Activated naive CD4-positive, alpha-beta T cell (primary cell): ENCODE measurements at places on chromosomes 2 and 18.

GRCh38 chr2:241048149-241048948 is 49.9 kb downstream of the SNED1 start:
- no peak for DNase-seq

DNA sequence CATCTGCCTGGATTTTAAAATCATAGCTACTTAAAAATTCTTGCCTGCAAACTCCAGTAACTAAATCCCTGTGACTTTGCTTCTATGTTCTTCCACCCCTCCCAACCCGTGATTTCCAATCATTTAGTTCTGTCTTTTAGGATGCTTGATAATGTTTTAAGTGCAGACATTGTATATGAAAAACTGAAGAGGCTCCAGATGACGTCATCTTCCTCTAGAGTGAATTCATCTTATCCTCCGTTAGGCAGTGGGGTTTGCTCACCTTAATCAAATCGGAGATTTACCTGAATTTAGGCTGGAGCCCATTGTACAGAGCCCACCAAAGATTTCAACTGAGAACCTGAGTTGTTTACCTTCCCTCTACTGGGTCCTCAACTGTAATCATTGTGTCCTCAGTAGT is 10.9 kb downstream of the FBXO48 start:
- DNase-seq = no peak

GRCh38 chr18:5064841-5065370 is 132.2 kb downstream of the AKAIN1 start:
- DNase-seq = no peak

- DNase-seq = no peak
These were observed 23.5 kb downstream of the SLC4A1AP start for GRCh38 chr2:27687232-27687631.

DNA sequence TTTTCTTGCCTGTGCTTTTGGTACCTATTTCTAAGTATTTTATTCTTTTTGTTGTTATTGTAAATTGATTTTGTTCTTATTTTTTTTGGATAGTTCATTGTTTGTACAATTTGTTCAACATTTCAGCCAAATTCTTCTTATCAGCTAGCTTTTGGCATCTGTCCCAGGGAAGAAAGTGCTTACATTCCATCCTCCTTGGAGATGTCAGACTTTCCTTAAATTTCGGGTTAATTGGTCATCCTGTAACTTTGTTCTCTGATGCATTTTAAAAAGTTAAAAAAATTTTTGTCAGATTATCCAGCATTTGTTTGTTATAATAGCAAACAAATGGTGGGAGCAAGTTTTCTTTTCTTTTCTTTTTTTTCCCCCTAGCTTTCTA is 60.3 kb downstream of the PTH2R start:
- DNase-seq = no peak

- no peak for DNase-seq
These were observed 16.5 kb downstream of the PTPN2 start for GRCh38 chr18:12867441-12868123.

GRCh38 chr2:156505696-156506095 is 69.5 kb downstream of the GPD2 start:
- no peak for DNase-seq

DNA sequence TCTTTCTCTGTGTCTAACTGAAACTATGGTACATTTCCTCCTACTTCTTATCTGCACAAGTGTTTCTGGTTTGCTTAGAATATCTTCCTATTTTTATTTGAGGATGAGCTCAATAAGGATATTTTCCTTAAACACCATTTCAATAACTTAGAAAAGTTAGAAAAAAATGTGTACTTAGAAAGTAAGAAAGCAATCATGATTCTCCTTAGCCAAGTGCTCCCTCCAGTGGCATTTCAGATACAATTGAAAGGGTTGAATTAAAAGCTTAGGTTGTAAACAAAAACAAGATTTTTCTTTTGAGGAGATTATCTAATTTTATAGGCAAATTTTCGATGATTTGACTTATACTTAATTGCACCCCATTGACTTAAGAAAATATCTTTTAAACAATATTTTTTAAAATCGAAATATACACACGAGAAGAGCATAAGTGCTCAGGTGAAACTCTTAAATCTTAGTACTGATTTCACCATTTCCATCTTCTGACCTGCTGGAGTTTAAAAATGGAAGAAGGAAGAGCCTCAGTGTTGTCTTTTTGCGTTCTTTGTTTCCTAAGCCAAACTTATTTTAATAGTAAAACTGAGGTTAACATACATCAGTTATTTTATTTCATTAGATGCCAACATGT is 26.9 kb downstream of the C18orf63 start:
- no peak for DNase-seq

GRCh38 chr2:222813177-222813843 is 47.5 kb upstream of the ACSL3 start:
- DNase-seq = no peak

DNA sequence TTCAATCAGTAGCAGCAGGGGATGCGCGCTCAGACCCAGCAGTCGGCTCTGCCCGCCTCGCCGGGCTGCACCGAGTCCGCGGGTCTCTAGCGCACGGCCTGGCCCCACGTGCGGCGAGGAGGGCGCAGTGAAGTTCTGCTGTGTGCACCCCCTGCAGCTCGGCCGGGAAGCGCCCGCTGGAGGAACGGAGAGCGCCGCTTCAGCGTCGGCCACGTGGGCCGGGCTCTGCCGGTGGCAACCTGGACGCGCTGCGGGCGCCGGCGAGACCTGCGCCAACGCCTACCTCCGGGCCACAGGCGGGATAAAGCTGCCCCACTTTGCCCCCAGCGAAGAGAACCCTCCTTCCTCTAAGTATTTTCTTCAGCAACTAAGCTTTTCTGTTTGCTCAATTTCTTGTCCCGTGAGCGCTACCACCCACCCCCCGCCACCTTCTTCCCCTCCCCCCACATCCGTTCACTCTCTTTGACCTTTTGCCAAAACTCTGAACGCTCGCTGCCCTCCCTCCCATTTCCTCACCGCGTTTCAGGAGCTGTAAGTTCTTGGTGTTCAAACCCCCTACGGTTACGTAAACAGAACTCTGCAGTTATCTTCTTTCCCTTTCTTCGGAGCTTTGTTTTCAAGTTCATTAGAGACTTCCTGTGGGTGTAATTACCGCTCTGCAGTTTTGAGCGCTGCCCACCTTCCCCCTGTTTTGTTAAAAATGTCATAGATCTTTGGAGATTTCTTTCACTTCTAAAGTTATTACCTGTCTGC is 42.6 kb upstream of the EDAR start:
- DNase-seq = peak; percentile 68

DNA sequence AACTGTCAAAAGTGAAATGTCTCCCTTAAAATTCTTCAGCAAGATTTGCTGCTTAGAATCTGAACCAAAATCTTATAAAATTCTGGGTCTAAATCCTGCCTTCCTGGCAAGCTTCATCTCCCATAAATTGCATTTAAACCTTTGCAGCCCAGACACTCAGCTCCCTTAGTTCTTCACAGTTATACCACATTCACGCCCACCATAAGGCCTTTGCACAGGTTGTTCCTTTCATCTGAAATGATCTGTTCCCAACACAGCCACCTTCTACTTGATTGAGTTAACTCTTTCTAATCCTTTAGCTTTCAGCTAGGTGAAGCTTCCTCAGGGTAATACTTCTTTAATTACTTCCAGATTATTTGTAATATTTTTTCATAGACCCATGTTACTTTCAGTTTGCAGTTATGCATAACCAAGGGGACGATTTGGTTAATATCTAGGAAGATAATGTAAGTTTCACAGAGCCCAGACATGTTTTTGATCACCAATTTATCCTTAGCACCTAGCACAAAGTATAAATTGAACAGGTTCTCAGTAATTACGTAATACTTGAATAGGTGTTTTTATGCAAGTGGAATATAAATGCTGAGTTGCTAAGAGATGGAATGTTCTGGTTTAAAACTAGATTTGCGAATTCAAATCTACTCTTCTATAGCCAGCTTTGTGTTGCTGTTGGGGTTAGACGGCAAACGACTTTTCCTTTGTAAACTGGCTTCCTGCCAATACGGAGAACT is 779.7 kb upstream of the PKDCC start:
- no peak for DNase-seq

DNA sequence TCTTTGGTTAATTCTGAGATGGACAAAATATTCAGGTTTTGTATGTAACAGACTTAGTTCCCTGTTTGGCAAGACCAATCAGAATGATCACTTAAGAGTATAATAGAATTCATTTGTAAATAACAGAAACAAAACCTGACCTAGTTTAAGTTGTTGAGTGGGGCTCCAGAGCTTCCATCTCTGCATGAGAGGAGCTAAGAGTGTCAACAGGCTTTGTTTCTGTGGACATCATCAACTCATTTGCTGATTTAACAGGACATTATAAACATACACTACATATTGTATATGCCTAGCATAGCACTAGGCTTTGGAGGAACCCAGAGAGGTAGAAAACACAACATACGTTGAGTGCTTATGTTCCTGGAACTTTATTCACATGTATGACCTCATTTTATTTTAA is 75.3 kb upstream of the TRIB2 start:
- DNase-seq = no peak

DNA sequence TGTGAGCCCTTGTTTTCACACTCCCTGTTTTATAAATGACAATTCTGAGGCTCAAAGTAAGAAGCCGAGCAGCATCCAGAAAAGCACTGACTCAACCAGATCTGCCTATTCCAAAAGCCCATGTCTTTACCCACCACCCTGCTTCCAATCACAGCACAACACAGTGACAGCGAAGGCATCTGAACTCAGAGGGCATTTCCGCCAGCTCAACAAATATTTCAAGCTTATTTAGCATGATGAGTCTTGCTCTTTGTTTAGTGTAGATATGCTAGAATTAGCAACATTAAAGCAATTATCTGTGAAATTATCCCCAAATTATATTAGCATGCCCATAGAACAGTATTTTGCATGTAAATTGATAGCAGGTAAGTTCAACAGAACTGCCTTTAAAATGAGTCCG is 359.1 kb upstream of the RAB6C start:
- DNase-seq = no peak

DNA sequence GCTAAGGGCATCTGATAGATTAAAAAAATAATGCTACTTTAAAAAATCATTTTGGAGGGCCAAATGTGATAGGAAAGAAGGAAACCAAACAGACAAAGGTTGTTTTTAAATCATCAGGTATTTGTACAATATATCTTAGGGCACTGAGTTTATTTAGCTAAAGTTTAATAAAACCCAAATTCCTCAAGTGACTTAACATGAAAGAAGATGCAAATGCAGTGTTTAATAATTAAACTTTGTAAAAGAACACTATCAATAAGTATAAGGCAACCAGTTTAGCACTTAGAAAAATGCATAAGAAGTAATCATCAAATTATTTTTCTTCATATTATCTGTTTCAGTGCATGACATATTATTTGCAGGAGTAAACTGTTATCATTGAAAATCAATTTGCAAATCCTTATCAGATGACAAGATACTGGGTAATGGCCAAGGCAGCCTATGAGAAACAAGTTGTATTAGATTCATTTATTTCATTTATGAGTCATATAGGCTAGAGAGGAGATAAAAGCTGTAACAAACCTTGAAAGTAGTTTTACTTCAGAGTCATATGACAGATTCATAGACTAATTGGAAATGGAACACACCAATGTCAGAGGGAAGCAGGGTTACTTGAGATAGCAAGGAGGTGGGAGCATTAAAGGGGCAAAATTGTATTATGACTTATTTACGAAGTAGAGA is 165.5 kb downstream of the GCA start:
- no peak for DNase-seq

GRCh38 chr2:132567682-132568081 is 102.3 kb downstream of the LYPD1 start:
- DNase-seq = no peak

DNA sequence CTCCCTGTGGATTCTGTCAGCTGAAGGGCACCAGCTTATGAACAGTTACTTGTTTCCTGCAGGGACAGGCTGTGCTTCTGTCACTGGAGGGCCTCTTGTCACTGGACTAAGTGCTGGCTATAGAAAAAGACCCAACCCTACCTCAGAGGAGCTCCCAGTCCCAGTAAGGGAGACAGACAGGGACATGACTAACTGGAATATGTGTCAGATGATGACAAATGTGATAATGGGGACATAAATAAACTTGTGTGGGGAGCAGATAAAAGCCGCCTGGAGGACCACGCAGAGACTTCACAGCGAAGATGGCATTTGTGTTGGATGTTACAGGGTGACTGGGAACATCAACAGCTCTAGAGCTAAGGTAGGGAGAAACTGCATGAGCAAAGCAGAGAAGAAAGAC is 95.0 kb downstream of the MAPRE2 start:
- DNase-seq = no peak

GRCh38 chr18:44541159-44541558 is 139.5 kb upstream of the SETBP1 start:
- no peak for DNase-seq

DNA sequence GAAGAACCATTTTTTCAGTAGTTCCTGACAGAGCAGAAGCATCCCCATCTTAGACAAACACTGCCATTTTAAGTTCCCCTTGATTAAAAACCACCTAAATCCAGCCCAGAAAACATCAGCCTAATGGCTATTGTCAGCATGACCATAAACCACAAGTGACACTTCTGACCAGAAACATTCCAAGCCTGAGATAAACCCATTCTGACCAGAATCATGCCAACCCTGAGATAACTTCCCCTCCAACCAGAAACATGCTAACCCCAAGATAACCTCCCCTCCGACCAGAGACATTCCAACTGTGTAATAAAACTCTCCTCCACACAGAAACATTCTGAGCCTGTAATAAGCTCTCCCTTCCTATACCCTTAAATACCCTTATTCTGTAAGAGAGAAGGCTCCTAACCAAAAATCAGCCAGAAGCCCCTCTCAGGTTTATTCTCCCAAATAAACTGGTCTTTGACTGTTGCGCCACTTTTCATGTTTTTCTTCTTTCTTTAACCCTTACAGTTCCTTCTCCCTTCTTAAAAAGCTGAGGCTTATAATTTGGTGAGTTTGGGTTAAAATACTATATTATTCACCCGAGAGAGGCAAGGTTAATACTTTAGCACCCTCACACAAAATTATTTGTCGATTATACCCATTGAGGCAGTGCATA is 149.7 kb downstream of the HNMT start:
- DNase-seq = no peak

DNA sequence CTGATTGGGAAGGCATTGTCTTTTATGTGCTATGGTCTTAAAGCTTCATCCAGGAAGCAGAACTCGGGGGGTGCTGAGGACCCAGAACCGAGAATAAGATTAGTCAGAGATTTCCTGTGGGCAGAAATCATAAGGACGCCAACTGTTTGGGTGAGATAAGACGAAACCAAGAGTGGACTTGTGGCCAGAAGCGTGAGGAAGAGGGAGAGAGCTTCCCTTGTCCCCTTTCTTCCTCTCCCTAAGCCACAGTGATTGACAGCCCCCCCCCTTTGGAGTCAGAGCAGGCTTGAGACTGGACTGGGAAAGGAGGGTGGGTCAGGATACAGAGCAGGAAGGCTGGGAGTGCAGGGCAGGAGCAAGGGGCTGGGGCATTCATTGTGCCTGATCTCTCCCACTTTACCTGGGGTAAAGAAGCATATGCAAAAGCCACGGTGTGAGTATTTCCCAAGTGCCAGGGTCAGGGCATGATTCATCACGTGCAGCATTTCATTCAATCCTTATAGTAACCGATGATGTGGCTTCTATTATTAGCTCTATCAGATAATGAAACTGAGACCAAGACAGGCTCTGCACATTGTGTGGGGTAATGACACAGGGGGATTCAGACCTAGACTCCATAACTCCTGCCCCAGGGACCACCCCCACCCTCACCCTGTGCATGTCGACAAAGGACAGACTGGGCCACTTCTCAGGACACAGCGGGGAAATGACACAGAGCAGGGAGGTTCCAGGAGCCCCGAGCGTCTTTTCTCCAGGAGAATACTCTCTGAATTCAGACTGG is 3.0 kb upstream of the IL1RN start:
- DNase-seq = no peak
